ENCODE measurements at places on chromosomes 5 and 9.

DNA sequence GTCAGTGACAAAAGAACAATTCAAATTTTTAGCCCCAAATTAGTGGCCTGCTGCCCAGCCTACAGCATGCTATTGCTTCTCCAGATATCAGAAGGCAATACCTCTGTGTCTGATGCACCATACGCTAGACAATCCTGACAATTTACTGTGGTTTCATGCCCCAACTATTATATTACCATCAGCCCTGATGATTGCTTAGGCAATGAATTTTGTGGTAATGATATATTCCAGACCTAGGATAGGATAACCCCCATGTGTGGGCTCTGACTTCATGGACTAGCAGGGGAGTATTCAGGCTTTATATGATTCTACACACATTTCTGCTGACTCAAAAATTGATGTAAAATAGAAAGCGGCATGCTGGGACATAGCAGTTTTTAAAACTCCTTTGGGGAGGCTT lies 168.7 kb upstream of the FST start:
- DNase-seq: no peak

DNA sequence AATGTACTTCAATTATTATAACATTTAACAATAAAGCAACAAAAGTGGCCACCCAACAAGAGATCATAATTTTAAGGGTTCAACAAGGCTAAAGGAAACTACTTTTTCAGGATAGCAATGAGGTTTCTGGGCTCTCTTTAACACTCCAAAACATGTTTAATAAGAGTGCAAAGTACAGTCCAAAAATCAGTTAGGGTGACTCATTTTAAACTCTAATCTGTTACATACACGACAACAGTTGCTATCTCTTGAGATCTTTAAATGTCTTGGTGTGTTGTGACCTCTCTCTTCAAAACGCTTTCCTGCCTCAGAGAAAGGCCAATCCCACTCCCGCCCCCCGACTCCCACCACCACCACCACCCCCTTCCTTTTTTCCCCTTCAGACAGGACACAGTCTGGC lies 11.5 kb downstream of the NFIB start:
- DNase-seq: no peak

GRCh38 chr9:95920017-95920416 lies 44.5 kb downstream of the ERCC6L2 start:
- peak; percentile 53 for DNase-seq

- DNase-seq: no peak
Measured at GRCh38 chr9:87711857-87712800, 13.8 kb upstream of the CTSL start.

GRCh38 chr5:37029436-37029835 lies 152.9 kb downstream of the NIPBL start:
- DNase-seq: no peak

- no peak for DNase-seq
Measured at GRCh38 chr5:71482132-71482531, 26.7 kb downstream of the BDP1 start.

DNA sequence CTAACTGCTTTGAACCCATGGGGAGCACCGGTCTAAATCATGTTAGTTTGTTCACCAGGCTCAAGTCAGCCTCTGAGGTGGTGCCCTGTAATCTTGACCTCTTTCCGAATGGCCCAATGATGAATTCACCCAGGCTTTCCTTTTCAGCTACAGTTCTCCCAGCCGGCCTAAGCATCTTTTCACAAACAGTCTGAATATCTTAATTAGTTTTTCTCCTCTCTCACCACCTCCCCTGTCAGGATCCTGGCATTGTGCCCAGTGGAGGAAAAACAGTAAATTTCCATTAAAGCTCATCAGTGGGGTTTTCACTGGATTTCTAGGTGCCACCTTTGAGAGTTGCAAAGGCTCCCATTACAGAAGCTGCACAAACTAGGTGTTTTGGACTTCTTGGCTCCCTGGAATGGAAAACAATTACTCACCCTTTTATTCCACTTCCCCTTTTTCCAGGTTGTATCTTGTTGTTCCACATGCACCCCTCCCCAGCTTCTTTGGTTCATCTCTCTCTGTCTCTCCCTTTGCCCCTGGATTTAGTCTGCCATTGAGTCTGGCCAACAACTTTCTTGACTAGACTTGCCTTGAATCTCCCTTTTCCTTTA lies 69.4 kb upstream of the ADAMTSL1 start:
- no peak for DNase-seq

DNA sequence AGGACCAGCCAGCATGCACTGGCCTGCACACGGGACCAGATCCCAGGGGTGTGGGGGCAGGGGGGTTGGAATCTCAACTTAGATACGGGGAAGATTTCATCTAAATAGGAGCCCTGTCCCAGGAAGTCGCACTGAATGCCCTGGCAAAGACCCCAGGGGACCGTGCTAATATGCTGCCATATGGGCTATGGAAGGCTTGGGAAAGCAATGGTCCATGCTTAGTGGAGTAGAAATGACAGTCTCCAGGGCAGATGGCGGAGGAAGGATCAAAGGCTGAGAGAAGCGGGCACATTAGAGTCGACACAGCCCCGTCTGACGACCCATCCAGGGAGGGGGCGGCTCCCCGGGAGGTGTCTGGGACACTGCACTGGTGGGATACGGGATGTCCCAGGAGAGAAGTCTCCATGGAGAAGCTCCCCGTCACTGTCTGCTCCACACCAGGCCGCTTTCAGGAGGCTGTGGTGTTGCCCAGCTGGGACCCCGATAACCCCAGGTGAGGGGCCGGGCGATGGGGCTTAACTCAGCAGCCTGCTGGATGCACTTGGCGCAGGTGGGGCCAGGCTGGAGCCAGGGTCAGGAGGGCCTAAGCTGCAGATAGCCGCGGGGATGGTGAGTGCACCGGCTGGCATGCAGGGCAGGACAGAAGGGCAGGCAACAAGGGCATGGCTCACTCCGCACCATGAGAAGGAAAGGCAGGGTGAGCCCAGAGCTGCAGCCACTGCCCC lies 377.7 kb upstream of the IRX1 start:
- no peak for DNase-seq

GRCh38 chr5:72656756-72657513 lies 149.7 kb upstream of the ZNF366 start:
- no peak for DNase-seq

DNA sequence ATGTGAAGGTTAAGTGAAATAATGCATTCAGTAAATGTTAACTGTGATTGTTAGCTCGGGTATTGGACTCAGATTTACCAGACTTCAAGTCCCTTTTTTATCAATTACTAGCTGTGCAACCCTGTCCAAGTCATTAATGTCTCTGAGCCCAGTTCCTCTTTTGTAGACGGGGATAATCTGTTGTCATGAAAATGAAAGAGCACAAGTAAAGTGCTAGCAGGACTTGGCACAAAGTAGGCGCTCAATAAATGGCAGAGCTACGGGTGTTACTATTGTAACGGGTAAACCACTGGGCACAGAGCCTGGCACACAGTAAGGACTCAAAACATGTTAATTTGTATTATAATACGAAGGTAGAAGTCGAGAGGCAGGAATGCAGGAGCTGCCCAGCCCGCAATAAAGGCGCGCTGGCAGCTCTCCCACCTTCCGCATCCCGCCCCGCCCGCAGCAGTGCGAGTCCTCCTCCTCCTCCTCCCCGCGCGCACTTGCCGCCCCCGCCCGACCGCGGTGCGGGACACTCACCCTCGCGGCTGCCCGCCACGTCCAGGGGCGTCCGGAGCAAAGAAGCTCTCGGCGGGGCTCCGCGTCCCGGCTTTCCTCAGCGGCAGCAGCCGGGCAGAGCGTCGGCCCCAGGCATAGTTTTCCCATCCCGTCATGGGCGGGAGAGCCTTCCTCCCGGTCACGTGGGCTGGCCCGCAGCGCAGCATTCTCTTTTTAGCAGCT lies at the start of gene C1QTNF2:
Gene C1QTNF2 (minus strand): TSS at position 637 of the 723 bp plus-strand sequence. CDS start 15,615 bp downstream, outside the sequence.
- DNase-seq: no peak

- no peak for DNase-seq
Measured at GRCh38 chr5:140148508-140148907, 22.8 kb downstream of the IGIP start.

GRCh38 chr9:129933185-129934040 lies 98.2 kb downstream of the USP20 start:
- no peak for DNase-seq

DNA sequence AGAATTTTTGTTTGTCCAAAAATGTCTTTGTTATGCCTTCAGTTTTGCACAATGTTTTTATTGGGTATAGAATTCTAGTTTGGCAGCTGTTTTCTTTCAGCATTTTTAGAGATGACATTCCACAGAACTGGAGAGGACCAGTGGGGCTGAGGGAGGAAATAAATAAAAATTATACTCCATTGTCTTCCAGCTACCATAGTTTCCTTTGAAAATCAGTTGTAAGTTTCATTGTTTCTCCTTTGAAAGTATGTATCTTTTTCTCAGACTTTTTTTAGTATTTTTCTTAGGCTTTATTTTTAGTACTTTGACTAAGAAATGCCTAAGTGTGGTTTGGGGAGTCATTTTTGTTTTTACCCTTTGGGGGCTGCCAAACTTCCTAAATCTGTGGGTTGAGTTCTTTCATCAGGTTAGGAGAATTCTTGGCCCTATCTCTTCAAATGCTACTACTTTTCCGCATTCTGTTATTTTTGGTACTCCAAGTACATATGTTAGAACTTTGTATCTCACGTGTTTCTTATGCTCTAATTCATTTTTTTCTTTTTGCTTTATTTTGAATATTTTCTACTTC lies 15.2 kb upstream of the FBLL1 start:
- DNase-seq: no peak

DNA sequence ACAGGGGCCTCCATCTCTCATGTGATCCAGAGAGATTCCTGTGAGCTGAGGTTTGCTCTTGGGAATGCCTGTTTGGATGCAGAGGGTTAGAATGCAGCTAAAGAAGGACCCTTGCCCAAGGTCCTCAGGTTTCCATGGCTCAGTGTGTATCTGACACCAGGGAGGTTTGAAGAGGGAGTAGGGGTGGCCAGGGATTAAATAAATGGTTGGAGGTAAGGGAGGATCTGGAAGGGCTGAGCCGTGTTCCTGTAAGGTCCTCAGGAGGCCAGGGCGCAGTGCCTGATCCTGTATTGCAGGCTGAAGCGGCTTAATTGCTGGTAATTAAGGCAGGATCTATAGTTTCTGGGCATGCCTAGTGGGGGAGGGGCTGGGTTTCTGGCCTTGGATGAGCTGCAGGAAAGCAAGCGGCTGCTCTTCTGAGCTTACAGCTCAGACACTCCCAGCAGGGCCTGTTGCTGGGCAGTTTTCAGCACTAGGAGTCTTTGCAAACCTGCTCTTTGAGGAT lies 41.5 kb upstream of the MAP1B start:
- no peak for DNase-seq

GRCh38 chr9:70529833-70530232 lies 115.4 kb upstream of the KLF9 start:
- no peak for DNase-seq

DNA sequence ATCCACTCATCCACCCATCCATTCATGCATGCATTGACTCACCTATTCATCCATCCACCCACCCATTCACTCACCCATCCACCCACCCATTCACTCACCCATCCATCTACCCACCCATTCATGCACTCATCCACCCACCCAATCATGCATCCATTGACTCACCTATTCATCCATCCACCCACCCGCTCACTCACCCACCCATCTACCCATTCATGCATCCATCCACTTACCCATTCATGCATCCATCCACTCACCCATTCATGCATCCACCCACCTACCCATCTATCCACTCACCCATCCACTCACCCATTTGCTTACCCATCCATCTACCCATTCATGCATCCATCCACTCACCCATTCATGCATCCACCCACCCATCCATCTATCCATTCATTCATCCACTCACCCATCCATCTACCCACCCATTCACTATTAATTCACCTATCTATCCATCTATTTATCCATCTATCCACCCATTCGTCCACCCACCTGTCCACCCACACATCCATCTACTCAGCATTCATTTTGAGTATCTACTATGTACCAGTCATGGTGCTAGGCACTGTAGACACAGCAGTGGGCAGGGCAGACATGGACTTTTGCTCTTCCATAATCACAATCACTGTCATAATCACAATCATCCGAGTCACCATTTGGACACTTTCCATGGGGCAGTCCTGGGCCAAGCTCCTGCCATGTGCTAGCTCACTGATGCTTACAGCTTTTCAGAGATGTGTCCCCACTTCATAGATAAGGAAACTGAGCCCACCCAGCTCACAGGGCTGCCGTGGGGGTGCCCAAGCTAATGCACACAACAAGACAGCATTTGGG lies 34.4 kb downstream of the HMCN2 start:
- no peak for DNase-seq

GRCh38 chr9:86073839-86074238 lies 25.5 kb downstream of the GOLM1 start:
- no peak for DNase-seq

DNA sequence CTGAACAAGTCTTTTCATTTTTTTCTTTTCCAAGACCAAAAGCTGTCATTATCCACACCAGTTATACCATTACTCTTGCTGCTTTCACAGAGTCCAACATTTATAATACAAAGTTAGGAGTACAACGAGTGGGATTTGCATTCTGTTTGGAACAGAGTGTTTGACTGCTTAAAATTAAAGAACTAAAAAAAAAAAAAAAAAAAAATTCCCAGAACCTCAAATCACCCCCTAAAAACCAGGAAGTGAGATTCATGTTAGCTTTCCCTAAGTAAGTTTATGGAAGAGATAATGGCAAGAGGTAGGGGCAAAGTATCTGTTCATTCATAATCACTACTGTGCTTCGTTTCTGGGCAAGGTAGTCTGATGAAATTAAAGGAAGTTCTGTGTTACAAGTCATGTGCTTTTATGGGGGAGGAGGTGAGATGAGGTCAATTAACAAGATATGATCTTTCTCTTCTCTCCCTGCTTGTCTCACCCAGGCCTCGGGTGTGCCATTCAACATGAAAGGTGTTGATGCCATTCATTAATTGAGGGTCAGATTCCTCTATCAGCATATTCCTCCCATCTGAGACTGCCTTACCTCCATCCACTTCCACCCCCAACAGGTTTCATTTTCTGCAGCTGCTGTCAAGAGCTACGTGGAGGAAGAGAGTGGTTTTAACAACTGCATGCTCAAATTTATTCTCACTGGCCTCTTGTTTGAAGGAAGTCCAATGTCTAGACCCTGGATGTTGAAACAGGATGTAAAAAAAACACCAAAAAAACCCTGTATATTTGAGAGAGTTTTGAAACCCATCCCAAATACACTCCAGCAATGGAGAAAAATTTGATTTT lies 58.1 kb downstream of the MARCHF3 start:
- peak; percentile 50 for DNase-seq

GRCh38 chr5:62127098-62127736 lies 178.8 kb upstream of the KIF2A start:
- no peak for DNase-seq

GRCh38 chr9:130311003-130311402 lies 45.4 kb downstream of the HMCN2 start:
- DNase-seq: no peak

All from SIG-M5 (cell line).